SJSA1 (cell line): ENCODE measurements at places on chromosomes 3 and 15. TPM values are rescaled to one million over a fixed set of nuclear protein-coding genes. Genes with fewer than 3 reads are reported as not detected.

DNA sequence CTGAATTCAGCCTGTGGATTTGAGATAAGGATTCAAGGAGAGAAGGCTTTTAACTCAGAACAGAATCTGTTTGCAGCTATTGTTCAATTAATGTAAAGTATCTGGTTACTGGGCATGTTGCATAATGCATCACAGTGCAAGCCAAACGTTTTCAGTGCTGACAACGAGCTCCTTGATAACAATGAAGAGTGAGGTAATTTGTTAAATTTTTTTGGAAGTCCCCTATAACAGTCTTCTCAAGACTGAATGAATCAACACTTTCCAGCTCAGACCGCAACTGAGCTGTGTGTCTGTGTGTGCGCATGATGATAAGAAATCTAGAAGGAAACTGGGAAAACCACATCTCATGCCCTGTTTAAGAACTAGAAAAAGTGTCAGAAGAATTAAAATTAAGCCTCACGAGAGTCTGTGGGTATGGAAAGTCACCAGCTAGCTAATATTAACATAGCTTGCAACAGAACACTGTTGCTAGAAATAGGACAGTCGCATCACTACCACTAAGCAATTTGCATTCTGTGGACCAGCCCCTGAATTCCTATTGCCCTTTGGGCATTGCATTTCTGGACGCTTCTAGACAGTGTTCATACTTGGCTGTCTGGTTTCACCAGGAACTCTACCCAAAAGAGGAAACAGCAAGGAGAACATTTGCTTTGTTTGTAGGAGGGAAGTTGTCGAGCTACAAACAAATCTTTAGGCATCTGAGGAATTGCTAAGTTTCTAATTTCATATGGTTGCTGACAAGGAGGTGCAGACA lies 43.7 kb upstream of the ATP2C1 start:
- peak overlapping the region; percentile 26 for H3K4me3 ChIP-seq
- DNase-seq: peak; percentile 57
- no peaks in the 10 kb centered on the region for H3K36me3 ChIP-seq
- peak overlapping the region; percentile 83 for H3K27ac ChIP-seq
- peaks cover 23% of the 10 kb centered on the region for H3K4me1 ChIP-seq

GRCh38 chr15:60673918-60674558 lies 195.1 kb upstream of the ICE2 start:
- no peaks in the 10 kb centered on the region for H3K27me3 ChIP-seq
- H3K36me3 ChIP-seq: no peaks in the 10 kb centered on the region
- peak; percentile 64 for DNase-seq
- H3K27ac ChIP-seq: peak overlapping the region; percentile 12; the same call in 1 of the 2 replicates
- peaks cover 7% of the 10 kb centered on the region; the same call in 1 of the 2 replicates for H3K4me1 ChIP-seq

DNA sequence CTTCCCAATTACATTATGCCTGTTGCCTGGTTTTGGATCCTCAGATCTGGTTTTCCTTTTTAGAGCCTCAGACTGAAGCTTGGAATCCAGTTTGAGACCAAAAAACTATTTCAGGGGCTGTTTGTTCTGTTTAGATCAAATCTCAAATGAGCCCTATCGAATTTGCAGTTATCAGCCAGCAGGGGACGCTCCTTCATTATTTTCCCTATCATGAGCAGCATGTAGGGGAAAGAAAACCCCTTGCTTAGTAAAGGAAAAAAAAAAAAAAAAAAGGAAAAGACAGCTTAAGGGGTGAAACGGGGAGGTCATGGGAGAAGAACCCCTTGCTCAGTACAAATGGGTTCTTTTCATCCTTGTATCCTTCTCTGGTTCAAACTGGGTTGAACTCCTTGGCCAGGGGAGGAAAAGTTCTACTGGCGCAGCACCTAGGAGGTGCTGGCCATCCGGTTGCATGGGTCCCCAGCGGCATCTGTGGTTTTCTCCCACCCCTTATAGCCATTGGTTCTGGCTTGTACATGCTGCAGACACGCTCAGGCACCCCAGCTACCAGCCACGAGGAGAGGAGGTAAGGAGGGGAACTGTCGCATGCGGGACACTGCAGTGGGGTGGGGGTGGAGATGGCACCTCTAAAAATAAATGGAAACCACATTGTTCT lies 1375.1 kb upstream of the ALCAM start:
- no peaks in the 10 kb centered on the region for H3K27me3 ChIP-seq
- no peak overlapping the region for H3K4me3 ChIP-seq
- no peak overlapping the region for H3K27ac ChIP-seq
- no peaks in the 10 kb centered on the region for H3K4me1 ChIP-seq
- H3K36me3 ChIP-seq: no peaks in the 10 kb centered on the region
- no peak for DNase-seq

- no peaks in the 10 kb centered on the region; the same call in 1 of the 2 replicates for H3K27me3 ChIP-seq
- no peaks in the 10 kb centered on the region for H3K36me3 ChIP-seq
- no peak overlapping the region for H3K27ac ChIP-seq
- DNase-seq: no peak
- H3K4me1 ChIP-seq: no peaks in the 10 kb centered on the region; the same call in 1 of the 2 replicates
Measured at GRCh38 chr15:75227663-75228280, 26.1 kb downstream of the C15orf39 start.

The SNTN gene
- total RNA-seq: not detected in 2 replicates

The NMD3 gene
- 89.4 and 90.3 TPM in 2 replicates for total RNA-seq

The FEZF2 gene
- not detected in 2 replicates for total RNA-seq

The TRH gene
- total RNA-seq: not detected in 2 replicates

DNA sequence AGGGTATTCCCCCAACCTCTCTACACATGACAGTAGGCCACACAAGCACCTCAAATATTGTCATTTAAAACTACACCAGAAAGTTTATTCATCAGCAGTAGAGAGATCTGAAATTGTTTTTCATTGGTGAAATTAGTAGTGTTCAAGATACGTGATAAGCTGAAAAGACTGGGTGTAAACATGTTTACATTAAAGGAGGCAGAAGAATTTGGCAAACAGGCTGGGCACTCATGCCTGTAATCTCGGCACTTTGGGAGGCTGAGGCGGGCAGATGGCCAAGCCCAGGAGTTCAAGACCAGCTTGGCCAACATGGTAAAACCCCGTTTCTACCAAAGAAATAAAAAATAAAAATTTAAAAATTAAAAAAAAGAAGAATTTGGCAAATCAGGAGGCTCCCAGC lies 255.6 kb downstream of the FOXP1 start:
- H3K4me1 ChIP-seq: no peaks in the 10 kb centered on the region
- H3K4me3 ChIP-seq: no peak overlapping the region
- no peaks in the 10 kb centered on the region for H3K27me3 ChIP-seq
- no peak for DNase-seq

The CACNA2D2 gene
- total RNA-seq: not detected in 2 replicates
